ENCODE measurements at places on chromosomes 6 and 20.

GRCh38 chr20:47757145-47758035, 27.9 kb downstream of the SULF2 start:
- DNase-seq, result no peak

GRCh38 chr6:69918813-69919475, 52.6 kb downstream of the COL19A1 start:
- no peak for DNase-seq

- DNase-seq, result no peak
These were observed 5.4 kb upstream of the MAPK13 start for GRCh38 chr6:36124881-36125280.

- no peak for DNase-seq
These were observed 14.2 kb upstream of the FAM8A1 start for GRCh38 chr6:17585766-17586490.

GRCh38 chr6:54426995-54427394, 118.8 kb downstream of the TINAG start:
- DNase-seq, result no peak

- DNase-seq, result no peak
These were observed 473.0 kb upstream of the CITED2 start for GRCh38 chr6:139847457-139847813.

DNA sequence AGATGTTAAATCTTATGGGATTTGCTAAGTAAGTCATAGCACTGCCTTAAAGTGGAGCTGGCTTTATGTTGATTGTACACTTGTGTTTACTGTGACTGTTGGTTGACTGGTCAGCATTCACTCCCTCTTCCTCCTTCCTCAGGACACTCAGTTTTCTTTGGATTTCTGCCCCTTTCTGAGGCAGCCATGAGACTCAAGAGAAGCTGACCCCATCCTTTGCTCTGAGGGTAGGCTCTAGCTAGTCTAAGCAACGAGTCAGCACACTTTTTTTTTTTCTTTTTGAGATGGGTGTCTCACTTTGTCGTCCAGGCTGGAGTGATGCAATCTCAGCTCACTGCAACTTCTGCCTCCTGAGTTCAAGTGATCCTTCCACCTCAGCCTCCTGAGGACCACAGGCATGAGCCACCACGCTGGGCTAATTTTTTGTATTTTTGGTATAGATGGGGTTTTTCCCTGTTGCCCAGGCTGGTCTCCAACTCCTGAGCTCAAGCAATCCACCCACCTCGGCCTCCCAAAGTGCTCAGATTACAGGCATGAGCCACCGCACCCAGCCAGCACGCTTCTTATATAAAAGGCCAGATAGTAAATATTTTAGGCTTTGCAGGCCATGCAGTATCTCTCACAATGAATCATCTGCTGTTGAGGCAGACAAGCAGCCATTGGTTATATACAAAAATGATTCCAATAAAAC, 191.4 kb downstream of the NFATC2 start:
- no peak for DNase-seq

GRCh38 chr20:40282941-40283340, 406.1 kb downstream of the MAFB start:
- no peak for DNase-seq

DNA sequence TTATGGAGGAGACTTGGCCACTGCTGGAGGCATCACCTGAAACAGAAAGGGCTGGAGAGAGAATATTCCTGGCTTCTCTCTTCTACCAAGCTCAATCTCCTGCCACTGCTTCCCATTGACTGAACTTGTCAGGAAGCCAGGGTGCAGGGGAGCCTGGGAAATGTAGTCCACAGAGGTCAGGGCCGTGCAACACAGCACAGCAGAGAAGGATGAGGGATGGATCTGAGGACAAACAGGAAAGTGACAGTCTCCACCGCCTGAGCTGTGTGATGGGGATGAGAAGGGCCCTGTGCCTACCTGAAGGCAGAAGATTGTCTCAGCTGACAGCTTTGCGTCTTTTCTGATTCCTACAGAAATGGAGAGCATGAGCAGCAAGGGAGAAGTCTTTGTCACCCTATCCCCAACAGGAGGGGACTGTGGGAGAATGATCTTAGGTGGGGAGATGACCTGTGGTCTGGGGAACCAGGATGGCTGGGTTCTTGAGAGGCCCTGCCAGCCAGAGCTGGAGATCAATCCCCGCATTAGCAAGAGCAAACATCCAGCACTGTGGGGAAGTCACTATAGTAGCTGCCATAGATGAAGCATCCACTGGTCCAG, 114.2 kb downstream of the SNX5 start:
- DNase-seq, result no peak

- DNase-seq, result no peak
These were observed 83.8 kb downstream of the IYD start for GRCh38 chr6:150452428-150453243.

DNA sequence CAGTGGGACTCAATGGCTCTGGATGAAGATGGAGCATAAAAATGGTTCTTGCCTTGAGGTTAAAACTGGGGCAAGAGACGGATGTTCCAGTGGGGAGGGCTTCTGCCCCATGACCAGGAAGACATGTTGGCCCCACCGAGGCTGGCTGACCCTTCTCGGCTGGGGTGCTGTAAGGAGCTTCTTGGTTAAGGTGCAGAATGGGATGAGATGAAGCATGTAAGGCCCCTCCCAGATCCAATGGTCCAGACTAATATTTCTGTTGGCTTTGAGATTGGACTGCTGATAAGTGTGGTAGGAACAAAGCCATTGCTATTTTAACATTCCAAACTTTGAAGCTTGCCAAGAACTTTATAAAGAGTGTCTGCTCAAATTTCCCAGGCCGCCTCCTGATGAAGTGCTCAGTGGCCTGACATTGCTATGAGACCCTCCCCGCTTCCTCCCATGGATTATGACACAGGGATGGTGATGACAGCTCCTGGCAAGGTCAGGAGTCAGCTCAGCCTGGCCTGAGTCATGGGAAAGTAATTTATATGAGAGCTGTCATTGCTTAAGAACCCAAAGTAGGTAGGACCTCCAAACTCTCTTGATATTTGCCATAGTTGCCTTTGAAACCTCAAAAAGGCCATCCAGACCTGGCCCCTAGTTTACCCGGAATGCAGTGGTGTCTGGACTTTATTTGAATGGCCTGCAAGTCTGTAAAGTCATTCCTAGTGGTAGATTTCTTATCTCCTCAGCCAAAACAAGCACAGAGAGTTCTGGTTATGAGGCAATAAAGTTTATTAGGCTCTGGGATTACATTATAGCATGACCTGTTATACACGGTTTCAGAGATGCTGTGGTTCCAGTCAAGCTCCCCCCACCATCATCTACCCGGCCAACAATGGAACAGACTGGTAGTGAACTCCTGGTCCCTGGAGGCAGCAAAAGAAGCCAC, 55.2 kb downstream of the TGM2 start:
- no peak for DNase-seq

DNA sequence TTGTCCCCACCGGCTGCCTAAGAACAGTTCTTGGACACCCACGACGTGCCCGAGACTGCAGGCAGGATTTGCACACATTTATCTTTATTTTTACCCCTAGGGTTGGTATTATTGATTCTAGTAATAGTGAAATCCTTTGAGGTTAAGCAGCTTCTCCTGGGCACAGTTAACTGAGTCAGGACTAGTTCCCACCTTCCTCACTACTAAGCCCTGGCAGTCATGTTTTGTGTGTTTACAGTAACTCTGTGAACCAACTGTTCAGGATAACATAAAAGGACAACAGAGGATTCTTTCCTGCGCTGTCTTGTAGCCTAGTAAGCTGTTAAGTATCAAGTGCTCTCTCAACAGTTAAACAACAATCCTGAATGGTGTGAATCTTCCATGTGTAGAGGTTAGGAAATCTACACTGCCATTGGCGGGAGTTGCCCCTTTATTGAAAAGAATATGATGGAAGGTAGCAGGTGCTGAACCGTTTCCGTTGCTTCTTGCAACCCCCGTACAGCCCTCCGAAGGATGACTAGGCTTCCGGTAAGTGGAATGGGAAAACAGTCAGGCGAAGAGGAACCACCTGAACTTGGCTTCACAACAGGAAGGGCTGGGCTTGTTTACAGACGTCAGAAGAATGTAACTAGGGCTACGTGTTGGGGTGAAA, 979 bp upstream of the SOD2 start:
- no peak for DNase-seq

DNA sequence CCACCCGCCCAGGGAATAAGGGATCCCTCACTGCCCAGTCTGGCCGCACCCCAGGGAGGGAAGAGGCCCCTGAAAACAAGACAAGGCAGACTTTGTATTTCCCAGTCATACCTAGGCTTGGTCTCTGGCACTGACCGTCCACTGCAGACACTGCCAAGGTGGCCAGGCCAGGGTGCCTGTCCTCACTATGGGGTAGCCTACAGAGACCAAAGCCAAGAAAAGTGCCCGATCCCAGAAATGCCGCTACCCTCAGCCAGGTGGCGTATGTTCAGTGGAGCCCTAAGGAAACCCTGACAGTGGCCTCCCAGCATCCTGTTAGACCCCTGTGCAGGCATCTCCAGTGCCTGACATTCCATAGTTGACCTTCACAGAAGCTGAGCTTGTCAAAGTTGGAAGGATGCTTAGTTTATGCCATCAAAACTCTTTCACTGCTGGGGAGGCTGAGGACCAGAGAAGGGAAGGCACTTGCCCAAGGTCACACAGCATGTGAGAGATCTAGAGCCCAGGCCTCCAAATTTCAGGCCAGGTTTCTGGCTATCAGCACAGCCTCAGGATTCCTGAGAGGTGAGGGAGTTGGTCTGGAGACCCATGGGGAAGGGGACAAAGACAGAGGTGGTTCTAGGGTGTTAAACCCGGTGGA, 2.5 kb downstream of the SCRT2 start:
- no peak for DNase-seq

DNA sequence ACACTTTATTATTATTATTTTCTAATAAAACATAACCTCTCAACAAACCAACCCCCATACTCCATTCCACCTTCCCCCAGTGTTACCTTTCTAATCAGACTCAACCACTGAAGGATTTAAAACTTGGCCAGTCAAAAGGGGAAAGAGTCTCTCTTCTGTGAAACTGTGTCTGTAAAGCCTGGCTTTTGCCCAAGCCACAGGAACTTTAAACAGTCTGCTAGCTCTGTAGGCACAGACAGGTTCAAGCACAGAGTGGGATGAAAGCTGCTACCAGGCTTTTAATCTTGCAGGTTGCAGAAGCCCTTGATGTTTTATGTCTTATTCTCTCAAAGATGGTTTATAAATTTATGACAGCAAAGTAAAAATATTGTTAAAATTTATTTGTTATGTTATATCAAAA, 585.7 kb downstream of the TENT5A start:
- no peak for DNase-seq

GRCh38 chr6:766625-767024, 73.7 kb upstream of the EXOC2 start:
- no peak for DNase-seq

DNA sequence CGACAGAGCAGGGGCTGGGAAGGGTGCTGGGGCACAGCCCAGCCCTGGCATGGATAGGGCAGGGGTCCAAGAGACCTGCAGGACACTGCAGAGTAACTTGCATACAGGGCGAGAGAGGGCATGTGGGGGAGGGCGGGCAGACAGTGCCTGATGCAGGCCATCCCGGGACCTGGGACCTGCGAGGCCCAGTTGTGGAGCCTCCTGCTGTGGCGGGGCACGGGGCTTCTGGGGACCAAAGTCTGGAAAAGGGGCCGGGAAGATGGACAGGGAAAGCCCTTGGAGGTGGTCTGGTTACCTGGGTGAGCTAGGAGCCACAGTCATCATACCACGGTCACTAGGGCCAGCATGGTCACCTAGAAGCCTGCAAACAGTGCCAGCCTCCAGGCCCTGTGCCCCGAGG, 412 bp upstream of the TUBB1 start:
- no peak for DNase-seq

- no peak for DNase-seq
These were observed 77.7 kb upstream of the TBC1D7 start for GRCh38 chr6:13405961-13406477.

DNA sequence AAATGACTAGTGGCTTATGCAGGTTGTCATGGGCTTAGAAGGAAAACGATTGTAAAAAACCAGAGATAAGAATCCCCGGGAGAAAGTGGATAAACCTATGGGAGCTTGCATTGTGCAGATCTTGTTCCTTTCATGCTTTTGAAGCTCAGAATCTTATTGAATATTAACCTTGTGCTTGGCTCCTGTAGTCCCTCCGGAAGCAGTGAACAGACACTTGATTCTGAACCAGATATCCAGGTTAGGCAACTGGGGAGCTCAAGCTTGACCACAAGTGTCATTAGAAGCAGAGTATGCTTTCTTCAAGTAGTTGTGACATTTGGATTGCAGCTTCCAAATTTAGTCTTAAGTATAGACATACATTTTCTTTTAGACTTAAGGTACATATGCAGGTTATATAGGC, 212.6 kb upstream of the MOCS1 start:
- DNase-seq, result no peak

GRCh38 chr6:133806382-133807140, 82.4 kb upstream of the TCF21 start:
- no peak for DNase-seq

- DNase-seq, result no peak
These were observed 10.8 kb downstream of the MCUR1 start for GRCh38 chr6:13803581-13803980.

DNA sequence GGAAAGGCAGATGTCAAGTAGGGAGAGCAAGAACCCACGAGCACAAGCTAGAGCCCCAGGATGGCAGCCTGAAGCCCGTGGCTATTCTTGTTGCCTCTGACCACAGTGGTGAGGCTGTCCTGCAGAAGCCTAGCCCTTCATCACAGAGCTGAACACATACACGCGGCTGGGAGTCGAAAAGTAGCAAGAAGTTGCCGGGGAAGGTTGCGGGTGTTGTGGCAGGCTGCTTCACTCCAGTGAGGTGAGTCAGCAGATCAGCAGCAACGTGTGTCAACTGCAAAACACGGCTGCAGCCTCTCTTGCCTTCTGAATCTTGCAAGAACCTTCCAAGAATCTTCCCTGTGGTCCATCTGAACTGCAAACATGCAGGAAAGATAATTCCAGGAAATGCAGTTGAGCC, 10.6 kb upstream of the STX16 start:
- no peak for DNase-seq

DNA sequence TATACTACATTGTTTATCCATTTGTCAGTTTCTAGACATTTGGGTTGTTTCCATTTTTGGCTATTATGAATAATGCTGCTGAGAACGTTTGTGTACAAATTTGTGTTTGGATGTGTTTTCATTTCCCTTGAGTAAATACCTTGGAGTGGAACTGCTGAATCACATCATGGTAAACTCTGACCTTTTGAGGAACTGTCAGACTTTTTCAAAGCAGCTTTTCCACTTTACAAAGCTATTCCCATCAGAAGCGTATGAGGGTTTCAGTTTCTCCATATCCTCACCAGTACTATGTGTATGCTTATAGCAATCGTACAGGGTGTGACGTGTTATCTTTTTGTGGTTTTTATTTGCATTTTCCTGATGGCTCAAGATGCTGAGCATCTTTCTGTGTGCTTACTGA, 103.7 kb downstream of the MYO6 start:
- no peak for DNase-seq

Measured in mesothelial cell of epicardium (in vitro differentiated cells).